ENCODE measurements at places on chromosomes 5 and 9.

DNA sequence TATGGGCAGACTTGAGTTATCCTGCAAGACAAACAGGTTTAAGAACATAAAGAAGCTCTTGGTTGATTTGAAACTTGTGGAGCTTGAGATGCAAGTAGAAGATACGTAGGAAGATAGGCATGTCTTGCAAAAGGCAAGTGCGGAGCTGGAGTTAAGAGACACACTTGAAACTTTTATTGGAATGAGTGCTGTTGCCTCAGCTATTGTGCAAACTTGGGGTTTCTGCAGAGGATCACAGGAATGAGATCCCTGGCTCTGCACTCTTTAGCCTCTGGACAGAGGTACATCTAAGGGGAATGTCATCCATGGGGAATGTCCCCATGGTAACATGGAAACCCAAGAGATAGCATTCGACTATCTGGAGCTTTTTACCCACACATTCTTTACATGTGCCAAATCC, 121.1 kb downstream of the ADCY2 start:
- DNase-seq = no peak

DNA sequence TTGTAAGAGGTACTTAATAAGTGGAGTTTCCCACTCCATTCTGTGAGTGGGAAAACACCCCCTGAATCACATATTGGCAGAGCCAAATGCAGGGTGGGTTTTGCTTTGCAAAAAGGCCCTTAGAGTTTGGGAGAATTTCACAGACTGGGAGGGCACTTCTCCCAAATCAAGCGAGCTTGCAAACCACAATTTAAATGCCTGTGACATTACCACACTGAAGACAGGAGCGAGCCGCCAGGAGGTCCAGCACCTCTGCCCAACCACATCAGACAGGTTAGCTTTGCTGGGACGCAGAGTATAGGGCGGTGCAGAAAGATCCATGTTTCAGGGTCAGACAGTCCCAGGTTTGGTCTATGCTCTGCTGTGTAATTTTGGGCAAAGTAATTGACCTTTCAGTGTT, 2.3 kb downstream of the ALAD start:
- DNase-seq = no peak

DNA sequence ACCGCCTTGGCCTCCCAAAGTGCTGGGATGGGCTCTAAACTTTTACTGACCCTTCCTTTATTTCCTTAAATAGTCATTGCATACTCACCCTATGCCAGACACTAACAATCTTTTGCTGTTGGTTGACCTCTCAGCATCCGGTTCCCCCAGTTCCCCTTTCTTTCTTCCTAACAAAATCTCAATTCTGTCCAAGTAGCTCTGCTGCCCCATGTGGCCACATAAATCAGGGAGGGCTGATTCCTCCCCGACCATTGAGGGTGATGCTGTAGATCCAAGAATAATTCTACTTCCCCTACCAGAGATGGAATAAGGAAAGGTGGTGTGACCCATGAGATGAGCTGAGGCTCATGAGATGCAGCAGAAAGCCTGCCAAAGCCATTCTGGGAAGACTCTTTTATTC, 315.3 kb upstream of the MSX2 start:
- no peak for DNase-seq

- no peak for DNase-seq
These were observed 16.0 kb downstream of the TENT2 start for GRCh38 chr5:79628276-79628675.

DNA sequence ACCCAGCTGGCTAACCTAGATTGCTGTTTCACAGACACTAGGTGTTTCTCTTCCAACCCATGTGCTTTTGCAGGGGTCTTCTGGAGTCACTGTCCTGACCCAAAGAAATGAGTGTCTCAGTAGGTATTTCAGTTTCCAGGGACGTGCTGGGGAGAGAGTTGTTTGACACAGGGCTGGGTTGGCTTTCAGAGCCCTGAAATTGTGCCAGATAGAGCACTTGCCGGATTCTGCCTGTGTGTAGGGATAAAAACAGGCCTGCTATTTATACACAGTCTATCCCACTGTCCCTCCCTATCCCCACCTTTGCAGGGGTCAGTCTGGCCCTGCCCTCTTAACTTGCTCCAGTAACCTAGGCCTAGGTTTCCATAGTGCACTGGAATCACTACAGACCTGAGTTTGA, 957 bp upstream of the HBEGF start:
- no peak for DNase-seq

DNA sequence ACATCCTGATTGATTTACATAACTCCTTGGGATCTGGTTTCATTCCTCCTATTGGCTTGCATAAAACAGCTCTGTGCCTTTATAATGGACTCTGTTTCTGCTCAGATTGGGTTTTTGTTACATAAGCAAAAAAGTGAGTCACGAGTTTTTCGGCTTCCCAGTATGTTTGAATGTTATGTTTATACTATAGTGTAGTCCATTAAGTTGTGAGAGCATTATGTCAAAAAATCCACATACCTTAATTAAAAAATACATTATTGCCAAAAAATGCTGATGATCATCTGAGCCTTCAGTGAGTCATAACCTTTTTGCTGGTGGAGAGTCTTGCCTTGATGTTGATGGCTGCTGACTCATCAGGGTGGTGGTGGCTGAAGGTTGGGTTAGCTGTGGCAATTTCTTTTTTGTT, 144.6 kb downstream of the CCDC171 start:
- no peak for DNase-seq

- no peak for DNase-seq
These were observed 2.4 kb upstream of the SLC6A18 start for GRCh38 chr5:1222621-1223277.

DNA sequence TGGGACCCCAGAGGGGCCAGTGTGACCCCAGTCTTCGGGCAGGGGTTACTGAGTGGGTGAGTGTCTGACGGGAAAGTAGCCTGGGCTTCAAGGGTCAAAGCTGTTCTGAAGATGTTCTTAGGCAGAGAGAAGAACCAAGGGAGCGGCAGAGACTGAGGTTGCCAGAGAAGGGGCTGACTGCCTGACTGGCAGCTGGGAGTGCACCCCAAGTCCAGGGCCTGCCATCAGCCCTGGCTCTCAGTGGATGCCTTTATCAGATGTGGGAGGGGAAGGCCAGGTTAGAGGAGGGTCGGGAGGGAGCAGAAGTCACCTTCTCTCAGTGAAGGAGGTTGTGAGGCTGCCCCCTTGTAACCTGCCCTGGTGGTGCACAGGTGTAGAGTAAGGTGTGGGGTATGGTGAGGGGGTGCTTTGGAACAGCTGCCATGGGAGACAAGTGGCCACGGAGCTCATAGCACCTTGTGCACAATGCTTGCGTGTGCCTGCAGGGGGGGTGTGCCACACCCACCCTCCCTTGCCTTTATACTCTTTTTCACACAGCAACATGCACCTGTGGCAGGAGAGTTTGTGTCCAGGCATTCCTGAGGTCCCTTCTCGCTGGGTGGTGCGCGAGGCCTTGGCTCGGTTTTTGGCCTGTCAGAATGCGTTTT, 18.9 kb downstream of the RALGPS1 start:
- DNase-seq = no peak

GRCh38 chr9:96167011-96167410, 135.0 kb downstream of the HSD17B3 start:
- no peak for DNase-seq
